ENCODE measurements at places on chromosomes 13 and 19.

- H3K36me3 ChIP-seq = no peaks in the 10 kb centered on the region
- no peak overlapping the region for H3K27ac ChIP-seq
- H3K4me3 ChIP-seq = no peak overlapping the region
- 0 out of 2 replicates have a peak, but pooled peaks cover 3% of the 10 kb centered on the region for H3K4me1 ChIP-seq
- no peak for DNase-seq
These were observed 23.4 kb downstream of the CCNE1 start for GRCh38 chr19:29834991-29835846.

DNA sequence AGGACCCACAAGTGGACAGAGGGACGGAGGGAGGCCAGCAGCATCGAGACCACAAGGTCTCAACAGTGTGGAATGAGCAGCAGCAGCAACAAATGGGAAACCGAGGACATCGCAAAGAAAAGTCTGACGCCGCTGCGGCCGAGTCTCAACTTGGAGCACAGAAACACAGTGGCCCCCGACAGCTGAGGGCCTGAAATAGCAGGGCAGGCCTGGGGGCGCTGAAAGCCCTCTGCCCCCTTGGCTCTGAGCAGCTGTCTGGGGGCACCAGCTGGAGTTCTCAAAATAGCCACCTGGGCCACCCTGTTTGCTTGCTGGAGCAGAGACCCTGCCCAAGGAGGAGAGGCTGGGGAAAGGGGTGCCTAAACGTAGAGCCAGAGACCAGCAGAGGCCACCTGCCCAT, 5.9 kb upstream of the ISYNA1 start:
- no peak overlapping the region for H3K27ac ChIP-seq
- no peak for DNase-seq
- peaks cover 24% of the 10 kb centered on the region for H3K4me1 ChIP-seq
- H3K4me3 ChIP-seq = no peak overlapping the region
- H3K36me3 ChIP-seq = no peaks in the 10 kb centered on the region

GRCh38 chr19:4061178-4061682, 5.5 kb downstream of the ZBTB7A start:
- peak overlapping the region; percentile 61 for H3K4me3 ChIP-seq
- H3K4me1 ChIP-seq = peaks cover 37% of the 10 kb centered on the region
- no peaks in the 10 kb centered on the region for H3K27me3 ChIP-seq
- no peaks in the 10 kb centered on the region for H3K36me3 ChIP-seq

GRCh38 chr13:114275304-114275703, 6.1 kb upstream of the UPF3A start:
- no peaks in the 10 kb centered on the region for H3K27me3 ChIP-seq
- H3K27ac ChIP-seq = no peak overlapping the region
- H3K36me3 ChIP-seq = peaks cover 12% of the 10 kb centered on the region
- H3K4me3 ChIP-seq = no peak overlapping the region
- H3K4me1 ChIP-seq = peaks cover 8% of the 10 kb centered on the region

- H3K4me3 ChIP-seq = no peak overlapping the region
- H3K4me1 ChIP-seq = peaks cover 75% of the 10 kb centered on the region
- no peak for DNase-seq
- H3K27ac ChIP-seq = peak overlapping the region; percentile 88
- H3K36me3 ChIP-seq = peaks cover 12% of the 10 kb centered on the region
These were observed 13.6 kb downstream of the HNRNPM start for GRCh38 chr19:8458380-8458779.

DNA sequence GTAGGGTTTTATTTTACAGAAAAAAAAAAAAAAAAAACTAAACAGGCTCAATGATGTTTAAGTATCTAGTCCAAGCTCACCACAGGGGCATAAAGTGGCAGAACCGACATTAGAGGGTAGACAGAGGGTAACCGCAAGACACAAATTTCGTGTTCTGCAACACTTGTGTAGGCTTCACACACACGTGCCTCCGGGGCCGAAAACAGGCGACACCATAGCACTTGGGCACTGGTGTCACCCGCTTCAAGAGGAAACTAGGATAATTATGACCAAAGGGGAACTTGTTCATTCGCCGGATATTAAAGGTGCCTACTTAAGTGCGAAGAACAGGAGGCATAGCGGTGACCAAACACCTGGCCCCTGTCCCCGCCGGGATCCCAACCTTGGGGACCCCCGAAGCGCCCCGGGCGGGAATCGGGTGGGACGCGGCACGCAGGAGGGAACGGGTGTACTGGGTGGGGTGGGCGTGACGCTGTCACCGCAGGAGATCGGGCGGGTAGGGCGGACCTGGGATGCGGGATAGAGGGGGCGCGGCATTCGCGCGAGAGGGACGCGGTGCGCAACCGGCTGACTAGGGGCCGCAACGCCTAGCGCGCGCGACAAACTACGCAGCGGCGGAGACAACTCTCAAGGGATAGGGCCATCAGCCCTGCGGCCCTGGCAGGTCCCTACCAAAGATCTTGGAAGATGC, 558 bp downstream of the MZT1 start:
- no peaks in the 10 kb centered on the region for H3K4me1 ChIP-seq
- H3K4me3 ChIP-seq = peak overlapping the region; percentile 84
- H3K27ac ChIP-seq = peak overlapping the region; percentile 82
- no peak for DNase-seq
- H3K27me3 ChIP-seq = no peaks in the 10 kb centered on the region
- peaks cover 5% of the 10 kb centered on the region for H3K36me3 ChIP-seq

DNA sequence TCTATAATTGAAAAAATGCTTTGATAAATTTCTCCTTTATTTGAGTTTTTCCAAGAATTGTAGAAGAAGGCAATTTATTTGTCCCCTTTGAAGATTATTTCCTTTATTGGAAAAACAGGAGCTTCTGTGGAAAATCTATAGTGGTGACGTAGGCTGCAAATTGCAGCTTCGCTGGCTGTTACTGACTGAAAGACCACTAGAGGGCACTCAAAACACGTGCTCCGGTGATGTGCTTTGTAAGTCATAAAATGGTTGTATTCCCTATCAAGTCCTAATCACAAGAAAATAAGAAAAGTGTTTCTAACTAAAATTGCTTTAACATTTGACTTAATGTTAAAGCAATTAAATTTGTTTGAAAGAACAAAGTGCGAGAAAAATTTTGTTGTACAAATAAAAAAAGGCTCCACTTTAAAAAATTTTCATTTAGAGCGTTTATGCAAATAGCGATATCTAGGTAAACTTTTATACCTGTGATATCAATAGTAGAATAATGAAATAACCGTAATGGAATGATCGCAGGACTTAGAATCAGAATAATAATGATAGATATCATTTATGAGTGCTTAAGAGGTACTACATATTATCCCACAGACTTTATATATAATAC, 638.2 kb upstream of the SPRY2 start:
- no peak overlapping the region for H3K27ac ChIP-seq
- H3K4me3 ChIP-seq = peak overlapping the region; percentile 13
- H3K4me1 ChIP-seq = no peaks in the 10 kb centered on the region
- no peaks in the 10 kb centered on the region for H3K27me3 ChIP-seq

DNA sequence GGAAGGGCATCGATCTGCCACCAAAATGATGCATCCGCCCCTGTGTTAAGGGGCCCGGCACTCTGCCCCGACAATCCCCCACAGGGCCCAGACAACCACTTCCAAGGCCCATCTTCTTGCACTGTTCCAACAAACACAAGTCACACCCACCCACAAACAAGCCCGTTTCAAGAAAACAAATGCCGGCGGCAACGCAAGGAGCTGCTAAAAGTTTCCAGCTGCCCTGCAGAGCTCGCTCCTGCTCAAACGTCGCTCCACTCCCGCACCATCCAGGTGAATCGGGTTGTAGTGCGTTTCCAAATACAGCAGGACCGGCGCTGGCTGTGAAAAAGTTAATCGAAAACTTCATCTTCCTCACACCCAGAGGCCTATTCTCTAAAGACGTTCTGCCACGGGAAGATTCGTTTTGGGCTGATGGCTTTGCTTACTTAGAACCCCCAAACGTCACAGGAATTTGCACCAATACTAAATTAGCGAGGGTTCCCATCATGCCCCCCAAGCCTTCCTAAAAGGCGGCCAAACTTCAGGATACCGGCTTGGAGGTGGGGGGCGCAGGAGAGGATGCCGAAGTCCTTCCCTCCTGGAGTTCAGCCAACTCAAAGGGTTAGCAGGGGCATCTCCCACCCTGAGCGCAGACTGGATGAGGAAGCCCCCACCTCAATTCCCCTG, 107.4 kb upstream of the DOCK9 start:
- no peaks in the 10 kb centered on the region for H3K36me3 ChIP-seq
- no peaks in the 10 kb centered on the region for H3K27me3 ChIP-seq
- no peak overlapping the region for H3K27ac ChIP-seq
- H3K4me3 ChIP-seq = peak overlapping the region; percentile 84
- H3K4me1 ChIP-seq = peaks cover 9% of the 10 kb centered on the region
- DNase-seq = no peak

DNA sequence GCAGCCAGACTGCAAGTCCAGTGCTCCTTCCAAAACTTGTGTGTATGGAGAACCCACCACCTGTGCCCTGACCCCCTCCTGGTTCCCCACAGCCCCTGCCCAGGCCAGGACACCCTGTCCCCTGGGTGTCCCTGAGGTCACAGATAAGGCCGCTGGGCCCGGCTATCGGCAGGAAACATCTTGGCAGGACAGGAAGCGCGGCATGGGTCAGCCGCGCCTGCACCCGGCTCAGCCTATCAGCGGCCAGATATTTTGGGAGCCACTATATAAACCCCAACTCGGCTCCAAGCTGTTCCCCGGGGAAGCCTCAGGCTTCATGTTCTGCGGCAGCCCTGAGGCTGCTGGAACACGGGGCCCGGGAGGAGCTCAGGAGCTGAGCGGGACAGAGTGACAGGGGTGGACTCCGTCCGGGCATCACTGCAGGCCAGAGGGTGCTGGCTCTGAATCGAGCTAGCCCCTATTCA, 60.8 kb downstream of the AP1M1 start:
- no peaks in the 10 kb centered on the region for H3K4me1 ChIP-seq
- no peak overlapping the region for H3K4me3 ChIP-seq
- H3K27ac ChIP-seq = no peak overlapping the region
- H3K36me3 ChIP-seq = no peaks in the 10 kb centered on the region
- no peaks in the 10 kb centered on the region for H3K27me3 ChIP-seq
- no peak for DNase-seq

GRCh38 chr13:66216728-66217127, 1013.4 kb downstream of the PCDH9 start:
- H3K36me3 ChIP-seq = no peaks in the 10 kb centered on the region
- no peaks in the 10 kb centered on the region for H3K27me3 ChIP-seq
- no peaks in the 10 kb centered on the region for H3K4me1 ChIP-seq
- no peak overlapping the region for H3K4me3 ChIP-seq
- no peak for DNase-seq
- H3K27ac ChIP-seq = no peak overlapping the region

- DNase-seq = no peak
- no peaks in the 10 kb centered on the region for H3K4me1 ChIP-seq
- no peaks in the 10 kb centered on the region for H3K27me3 ChIP-seq
- H3K4me3 ChIP-seq = no peak overlapping the region
- no peaks in the 10 kb centered on the region for H3K36me3 ChIP-seq
- no peak overlapping the region for H3K27ac ChIP-seq
These were observed 551.0 kb upstream of the ATXN8OS start for GRCh38 chr13:69556540-69557196.

DNA sequence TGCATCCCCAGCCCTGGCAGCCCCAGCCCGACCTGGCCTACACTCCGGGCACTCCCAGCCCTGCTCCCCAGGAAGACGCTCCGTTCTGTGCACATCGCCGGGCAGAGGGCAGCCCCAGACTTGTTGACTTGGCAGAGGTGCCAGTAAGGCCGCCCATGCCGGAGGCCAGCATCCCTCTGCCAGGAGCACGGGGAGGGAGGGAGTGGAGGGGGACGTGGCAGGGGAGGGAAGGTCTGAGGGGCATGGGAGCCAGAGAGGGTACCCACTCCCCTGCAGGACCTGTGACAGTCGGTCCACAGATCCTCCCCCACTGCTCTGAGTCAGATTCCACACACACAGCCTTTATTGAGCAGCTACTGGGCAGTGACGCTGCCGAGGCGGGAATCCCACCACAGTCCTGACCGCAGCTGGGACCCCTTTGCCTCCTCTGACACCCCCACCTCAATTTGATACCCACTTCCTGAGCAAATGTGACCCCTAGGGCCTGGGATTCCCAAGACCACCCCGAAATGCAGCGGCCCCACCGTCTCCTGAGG, 1.9 kb upstream of the NKPD1 start:
- no peaks in the 10 kb centered on the region for H3K36me3 ChIP-seq
- no peaks in the 10 kb centered on the region for H3K27me3 ChIP-seq
- no peaks in the 10 kb centered on the region for H3K4me1 ChIP-seq
- no peak overlapping the region for H3K4me3 ChIP-seq
- DNase-seq = no peak

DNA sequence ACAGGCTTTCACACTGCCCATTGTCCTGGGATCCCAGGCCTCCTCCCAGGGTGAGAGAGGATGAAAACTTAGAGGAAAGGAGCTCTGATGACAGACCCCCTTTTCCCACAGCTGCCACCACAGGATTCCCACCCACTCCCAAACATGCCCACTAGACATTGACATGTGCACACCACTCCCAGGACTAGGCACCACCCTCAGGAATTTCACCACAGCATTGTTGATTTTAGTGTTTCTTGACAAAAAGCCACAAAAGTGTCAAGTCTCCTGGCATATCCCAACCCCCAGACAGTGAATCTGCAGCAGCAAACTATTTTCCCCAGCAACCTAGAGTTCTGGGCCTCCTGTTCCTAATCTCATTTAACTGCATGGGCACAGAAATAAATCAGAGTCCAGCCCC, 10.1 kb downstream of the ZNF714 start:
- H3K36me3 ChIP-seq = no peaks in the 10 kb centered on the region
- no peaks in the 10 kb centered on the region for H3K4me1 ChIP-seq

- H3K27me3 ChIP-seq = no peaks in the 10 kb centered on the region
- peaks cover 15% of the 10 kb centered on the region for H3K4me1 ChIP-seq
- no peak overlapping the region for H3K27ac ChIP-seq
- no peak for DNase-seq
- no peaks in the 10 kb centered on the region for H3K36me3 ChIP-seq
- H3K4me3 ChIP-seq = no peak overlapping the region
These were observed 8.4 kb downstream of the GADD45B start for GRCh38 chr19:2484178-2484937.

- no peaks in the 10 kb centered on the region for H3K36me3 ChIP-seq
- peaks cover 20% of the 10 kb centered on the region for H3K4me1 ChIP-seq
- H3K4me3 ChIP-seq = no peak overlapping the region
- peak overlapping the region; percentile 51 for H3K27ac ChIP-seq
- no peaks in the 10 kb centered on the region for H3K27me3 ChIP-seq
These were observed 116.8 kb upstream of the CACNA1A start for GRCh38 chr19:13622766-13623715.

GRCh38 chr19:14301150-14301549, 80.1 kb upstream of the ADGRE5 start:
- no peak overlapping the region for H3K4me3 ChIP-seq
- no peak for DNase-seq

All from Panc1 (cell line).